Urinary bladder (tissue), 4 donors: ENCODE measurements at places on chromosomes 4 and X. TPM values are rescaled to one million over a fixed set of nuclear protein-coding genes. Genes with fewer than 3 reads are reported as not detected.

The SLC9A7 gene
- total RNA-seq: 4.1 TPM

The SHROOM2 gene
- 5.8 TPM for total RNA-seq

The L1CAM gene
- total RNA-seq: 5.6 TPM

The CSAG3 gene
- total RNA-seq: not detected

GRCh38 chrX:107669261-107669660 lies 41.0 kb downstream of the PRPS1 start:
- no peak for DNase-seq

- no peak for DNase-seq
These were observed 51.3 kb downstream of the DTHD1 start for GRCh38 chr4:36332782-36333131.

DNA sequence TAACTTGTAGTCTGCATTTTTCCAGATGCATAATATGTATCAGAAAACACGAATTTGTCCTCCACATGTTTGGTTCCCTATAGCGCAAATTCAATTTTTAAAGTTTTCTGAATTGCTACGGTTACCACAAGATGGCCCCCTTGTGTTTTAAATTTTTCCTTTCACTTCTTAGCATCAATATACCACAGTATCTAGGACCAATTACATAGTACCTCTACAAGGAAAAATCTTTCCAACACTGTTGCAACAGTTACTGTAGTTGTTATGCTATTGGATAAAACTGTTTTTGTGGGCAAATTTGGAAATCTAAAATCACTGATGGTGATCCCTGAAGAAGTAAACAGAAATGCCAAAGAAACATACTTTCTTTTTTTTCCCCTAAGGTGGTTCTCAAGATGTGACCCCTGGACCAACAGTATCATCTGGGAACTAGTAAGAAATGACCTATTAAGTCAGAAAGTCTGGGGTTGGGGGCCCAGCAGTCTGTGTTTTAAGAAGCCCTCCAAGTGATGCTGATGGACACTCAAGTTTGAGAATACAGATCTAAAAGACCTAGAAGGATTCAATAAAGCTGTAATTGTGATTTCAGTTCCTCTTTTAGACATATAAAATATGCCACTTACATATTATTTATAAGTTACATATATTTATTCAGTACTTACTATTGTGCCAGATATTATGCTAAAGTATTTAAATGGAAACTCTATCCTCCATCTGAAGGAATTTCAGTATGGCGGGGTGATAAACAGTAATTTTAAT lies 3.1 kb downstream of the ZGRF1 start:
- no peak for DNase-seq

DNA sequence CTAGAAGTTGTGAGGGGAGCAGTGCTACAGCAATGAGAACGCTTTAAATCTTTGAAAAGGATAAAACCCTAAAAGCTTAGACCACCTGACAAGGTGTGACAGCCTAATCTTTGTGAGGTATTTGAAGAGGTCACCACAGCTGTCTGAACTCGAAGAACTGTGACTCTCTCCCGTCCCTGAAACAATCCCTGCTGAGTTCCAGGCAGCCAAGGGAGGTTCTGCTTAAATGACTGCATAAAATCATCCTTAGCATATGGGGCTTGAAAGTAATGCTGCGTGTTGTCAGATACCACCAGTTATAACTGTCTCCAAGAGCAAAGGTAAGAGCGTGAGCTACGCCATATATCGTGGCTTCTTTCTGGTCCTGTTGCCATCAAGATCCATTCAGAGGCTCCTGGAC lies 696.3 kb downstream of the PCDH7 start:
- no peak for DNase-seq

DNA sequence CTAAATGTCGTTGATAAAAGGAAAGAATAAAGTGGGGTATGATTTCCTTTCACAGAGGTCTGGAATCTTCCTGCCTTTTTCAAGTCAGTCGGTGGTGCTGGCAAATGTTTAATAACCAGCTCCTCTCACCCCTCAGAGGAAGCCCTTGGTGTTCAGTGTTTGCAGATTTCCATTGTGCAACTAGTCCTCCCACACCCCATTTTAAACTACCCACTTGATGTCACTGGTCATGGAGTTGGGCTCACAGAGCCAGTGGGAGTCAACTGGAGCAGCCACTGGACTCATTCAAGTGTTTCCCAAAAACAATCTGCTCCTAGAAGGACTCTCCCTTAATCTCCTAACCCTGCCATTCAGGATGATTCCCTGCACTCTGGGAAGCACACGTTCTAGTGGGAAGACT lies 149.2 kb downstream of the PTTG2 start:
- DNase-seq: no peak

GRCh38 chr4:122798917-122799316 lies 27.7 kb upstream of the FGF2 start:
- no peak for DNase-seq

GRCh38 chrX:39982948-39983347 lies 114.8 kb downstream of the BCOR start:
- DNase-seq: no peak

- no peak for DNase-seq
These were observed 56.6 kb downstream of the TMEM131L start for GRCh38 chr4:153522802-153523094.

GRCh38 chrX:103398421-103398864 lies 22.1 kb downstream of the BEX3 start:
- DNase-seq: no peak

GRCh38 chr4:77188498-77189220 lies 31.7 kb downstream of the CCNG2 start:
- DNase-seq: no peak

- DNase-seq: no peak
These were observed 25.6 kb upstream of the TEX13C start for GRCh38 chrX:125293850-125294780.

- no peak for DNase-seq
These were observed 86.0 kb downstream of the NDST3 start for GRCh38 chr4:118120120-118120760.
